ENCODE measurements at places on chromosomes 7 and 10.

DNA sequence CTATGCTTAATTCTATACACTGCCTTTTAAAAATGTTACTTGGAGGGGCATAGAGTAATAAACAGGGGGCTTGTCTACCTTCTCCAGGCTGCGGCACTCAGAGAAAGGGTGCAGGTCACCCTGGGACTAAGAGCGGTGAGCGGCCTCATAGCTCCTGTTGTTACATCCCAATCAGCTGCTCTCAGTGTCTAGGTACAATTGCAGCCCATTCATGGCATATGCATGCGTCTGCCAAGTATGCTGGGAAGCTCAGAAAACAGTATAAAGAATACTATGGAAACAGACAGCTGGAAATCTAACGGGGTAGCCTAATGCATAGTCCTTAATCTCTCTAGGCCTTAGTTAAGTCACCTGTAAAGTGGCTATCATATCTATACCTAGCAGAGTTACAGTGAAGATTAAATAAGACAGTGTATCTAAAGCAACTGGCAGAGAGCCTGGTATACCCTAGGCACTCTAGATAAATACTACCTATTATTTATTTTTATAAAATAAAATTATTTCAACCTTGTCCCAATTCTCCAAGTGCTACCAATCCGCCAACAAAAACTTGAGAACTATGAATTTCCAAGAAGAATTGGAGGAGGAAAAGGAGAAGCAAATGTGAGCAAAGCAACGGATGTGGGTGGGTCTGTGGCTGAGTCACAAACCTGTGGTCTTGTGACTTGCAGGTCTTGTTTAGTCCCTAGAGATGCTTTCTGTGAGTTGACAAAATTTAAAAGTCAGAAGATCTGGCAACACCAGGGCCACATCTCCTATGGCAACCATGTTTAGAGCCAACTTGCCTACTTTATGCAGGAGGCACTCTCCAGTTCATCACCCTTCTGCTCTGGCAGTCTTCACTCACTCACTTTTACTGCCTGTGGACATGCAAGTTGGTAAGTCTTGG, 183.0 kb downstream of the RAPGEF5 start:
- no peak for DNase-seq

- DNase-seq: no peak
These were observed 126.0 kb downstream of the NRCAM start for GRCh38 chr7:108330227-108330626.

- DNase-seq: no peak
These were observed 163.2 kb downstream of the DKK1 start for GRCh38 chr10:52477305-52477704.

DNA sequence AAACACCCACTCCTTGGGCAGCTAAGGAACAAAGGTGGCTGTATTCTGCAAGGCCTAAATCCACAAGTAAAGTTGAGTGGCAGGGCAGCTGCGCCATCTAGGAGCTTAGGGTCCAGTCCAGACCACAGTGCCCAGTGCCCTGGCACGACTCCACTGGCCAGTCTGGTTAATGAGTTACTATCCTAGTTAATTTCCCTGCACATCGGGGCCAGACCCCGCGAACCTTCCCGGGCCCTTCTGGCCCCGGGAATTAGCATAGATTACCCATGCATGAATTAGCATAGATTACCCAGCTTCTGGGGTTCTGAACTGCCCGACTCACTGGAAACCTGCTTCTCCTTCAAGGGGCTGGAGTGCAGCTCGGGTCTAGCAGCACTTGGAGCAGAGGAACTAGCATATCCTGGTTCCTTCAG, 3.2 kb upstream of the EMX2 start:
- DNase-seq: no peak

DNA sequence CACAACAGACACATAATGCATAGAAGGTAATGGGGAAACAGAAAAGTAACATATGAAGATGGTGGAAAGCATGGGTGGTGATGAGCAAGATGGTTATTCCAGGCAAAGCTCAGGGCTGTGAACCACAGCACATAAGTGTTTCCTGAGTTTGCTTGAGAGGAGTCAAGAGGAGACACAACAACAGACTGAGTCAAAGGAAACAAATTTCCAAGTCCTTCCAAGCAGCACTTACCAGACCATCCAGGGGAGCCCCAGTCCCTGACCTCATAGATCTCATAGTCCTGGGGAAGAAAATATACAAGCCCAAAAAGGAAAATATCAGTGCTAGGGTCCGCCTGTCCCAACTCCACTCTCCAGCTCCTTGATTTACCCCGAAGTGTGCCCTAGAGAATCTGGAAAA, 216.6 kb upstream of the FZD1 start:
- no peak for DNase-seq

DNA sequence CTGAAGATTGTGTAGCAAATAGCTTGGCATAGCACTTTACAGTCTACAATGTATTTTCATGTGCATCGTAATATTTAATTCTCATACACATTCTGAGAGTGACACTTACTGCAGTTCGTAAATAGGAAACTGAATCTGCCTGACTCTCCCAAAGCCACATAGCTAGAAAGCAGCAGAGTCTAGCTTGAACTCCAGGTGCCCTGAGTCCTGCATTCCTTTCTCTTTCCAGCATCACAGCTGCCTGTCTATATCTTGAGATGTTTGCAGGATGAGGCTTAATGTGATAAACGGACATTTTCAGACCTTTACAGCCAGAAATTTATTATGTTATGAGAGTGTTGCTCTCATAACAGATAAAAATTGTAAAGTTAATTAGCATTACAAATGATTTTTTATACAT, 132.9 kb upstream of the PLXDC2 start:
- DNase-seq: no peak

GRCh38 chr10:33749790-33750189, 415.3 kb upstream of the NRP1 start:
- no peak for DNase-seq

DNA sequence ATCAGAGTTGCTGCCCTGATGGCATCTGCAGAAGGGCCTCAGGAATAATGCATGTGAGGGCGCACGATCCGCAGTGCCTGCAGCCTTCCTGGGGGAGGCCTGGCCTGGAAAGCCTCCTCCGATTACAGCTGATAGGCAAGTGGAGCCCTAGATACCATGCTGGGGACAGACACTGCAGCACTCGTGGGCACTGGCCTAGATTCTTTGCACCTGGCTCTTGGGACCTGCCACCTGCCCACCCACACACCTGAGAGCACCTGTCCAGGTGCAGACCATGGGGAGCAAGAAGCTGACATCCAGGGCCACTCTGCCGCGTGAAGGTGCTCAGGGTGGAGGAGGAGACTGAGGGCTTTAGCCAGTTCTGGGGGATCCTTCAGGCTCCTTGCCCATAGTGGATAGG, 14.8 kb downstream of the YKT6 start:
- no peak for DNase-seq

DNA sequence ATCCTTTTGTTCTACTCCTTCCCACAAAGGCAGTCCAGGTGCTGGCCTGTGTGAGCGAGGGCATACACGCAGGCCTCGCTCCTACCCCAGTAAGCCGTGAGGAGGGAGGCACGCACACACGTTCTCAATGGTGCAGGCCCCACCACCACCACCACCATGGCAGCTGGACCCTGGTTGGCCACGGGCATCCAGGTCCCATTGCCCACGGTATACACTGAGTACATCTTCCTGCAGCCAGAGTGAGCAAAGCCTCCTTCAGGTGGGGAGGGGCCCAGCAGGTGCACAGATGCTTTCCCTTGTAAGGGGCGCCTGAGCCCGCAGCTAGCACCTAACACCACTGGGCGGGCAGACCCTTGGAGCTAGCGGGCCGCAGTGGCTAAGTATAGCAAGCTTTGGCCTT, 373.3 kb upstream of the MKI67 start:
- no peak for DNase-seq

- DNase-seq: no peak
These were observed 652.6 kb downstream of the SORCS1 start for GRCh38 chr10:106511917-106512316.

DNA sequence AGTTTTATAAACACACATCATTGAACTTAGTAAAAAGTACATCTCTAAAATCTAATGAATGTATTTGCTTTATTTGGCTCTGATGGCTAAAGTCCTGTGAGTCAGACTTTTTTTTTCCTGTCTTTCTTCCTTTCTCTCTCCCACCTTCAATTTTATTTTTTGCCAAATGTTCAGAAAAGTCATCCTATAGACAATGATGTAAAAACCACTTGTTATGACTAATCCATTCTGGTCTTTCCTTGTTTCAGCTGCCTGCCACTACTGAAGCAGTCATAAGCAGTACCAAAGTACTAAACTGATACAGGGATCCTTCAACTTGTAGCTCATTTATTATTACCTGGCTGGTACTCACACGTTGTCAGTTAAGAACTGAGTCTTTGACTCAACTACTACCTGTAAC, 23.9 kb downstream of the HECTD2 start:
- DNase-seq: no peak

DNA sequence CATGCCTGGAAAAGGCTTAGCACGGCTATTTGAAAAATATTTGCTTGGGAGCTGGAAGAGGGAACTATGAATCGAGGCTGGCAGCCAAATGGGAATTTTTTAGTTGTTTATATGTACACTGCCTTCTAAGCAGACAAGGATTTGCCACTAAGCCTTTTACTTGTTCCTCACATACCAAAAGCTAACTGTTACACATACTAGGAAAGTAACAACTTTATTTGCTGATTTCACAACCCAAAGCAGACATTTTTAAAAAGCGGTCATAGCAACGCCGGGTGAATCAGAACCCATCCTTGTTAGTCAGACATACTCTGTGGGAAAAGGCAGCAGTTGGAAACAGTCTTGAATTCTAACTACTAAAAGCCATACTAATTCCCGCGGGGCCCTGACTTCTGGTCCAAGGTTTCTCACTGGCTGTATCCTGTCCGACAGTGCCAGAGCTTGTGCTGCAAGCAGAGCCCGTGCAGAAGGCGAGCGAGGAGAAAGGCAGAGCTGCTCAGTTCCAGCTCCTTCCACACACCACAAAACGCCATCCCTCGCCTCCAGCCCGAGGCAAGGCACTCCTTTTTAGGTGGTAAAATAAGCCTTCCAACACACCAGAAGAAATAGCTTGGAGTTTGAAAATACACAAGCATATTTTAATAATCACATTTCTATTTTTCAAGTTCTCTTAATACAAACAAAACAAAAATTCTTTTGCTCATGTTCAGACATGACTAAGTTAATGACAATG, 89.2 kb downstream of the RNF216 start:
- DNase-seq: no peak

DNA sequence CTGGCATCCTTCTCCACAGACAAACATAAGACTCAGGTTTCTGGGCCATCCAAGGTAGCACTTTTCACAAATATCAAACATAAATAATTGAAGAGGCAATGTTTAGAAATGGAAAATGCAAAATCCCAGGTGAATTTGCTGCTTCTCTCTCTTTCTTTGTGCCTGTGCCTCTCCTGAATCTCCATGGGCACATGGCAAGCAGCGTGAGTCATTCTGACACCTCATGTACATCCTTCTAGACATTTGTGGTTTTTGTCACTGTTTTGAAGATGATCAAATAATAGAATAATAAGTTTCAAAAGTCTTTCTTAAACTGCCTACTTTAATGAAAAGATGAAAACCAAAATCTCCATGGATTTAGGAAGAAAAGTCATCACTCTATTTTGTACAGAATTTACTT, 60.3 kb upstream of the RAB11FIP2 start:
- DNase-seq: no peak

DNA sequence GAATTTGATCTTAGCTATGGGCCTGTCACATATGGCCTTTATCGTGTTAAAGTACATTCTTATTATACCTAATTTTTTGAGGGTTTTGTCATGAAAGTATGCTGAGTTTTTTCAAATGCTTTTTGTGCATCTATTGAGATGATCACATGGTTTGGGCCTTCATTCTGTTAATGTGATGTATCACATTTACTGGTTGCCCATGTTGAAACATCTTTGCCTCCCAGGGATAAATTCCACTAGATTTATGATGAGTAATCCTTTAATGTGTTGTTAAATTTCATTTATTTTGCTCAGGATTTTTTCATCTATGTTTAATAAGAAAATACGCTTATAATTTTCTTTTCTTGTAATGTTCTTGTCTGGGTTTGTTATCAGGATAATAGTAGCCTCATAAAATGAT, 442.0 kb downstream of the MDFIC start:
- no peak for DNase-seq

- no peak for DNase-seq
These were observed 563.3 kb downstream of the GATA3 start for GRCh38 chr10:8617792-8618191.

GRCh38 chr10:20608503-20608902, 288.6 kb downstream of the NEBL start:
- DNase-seq: no peak

DNA sequence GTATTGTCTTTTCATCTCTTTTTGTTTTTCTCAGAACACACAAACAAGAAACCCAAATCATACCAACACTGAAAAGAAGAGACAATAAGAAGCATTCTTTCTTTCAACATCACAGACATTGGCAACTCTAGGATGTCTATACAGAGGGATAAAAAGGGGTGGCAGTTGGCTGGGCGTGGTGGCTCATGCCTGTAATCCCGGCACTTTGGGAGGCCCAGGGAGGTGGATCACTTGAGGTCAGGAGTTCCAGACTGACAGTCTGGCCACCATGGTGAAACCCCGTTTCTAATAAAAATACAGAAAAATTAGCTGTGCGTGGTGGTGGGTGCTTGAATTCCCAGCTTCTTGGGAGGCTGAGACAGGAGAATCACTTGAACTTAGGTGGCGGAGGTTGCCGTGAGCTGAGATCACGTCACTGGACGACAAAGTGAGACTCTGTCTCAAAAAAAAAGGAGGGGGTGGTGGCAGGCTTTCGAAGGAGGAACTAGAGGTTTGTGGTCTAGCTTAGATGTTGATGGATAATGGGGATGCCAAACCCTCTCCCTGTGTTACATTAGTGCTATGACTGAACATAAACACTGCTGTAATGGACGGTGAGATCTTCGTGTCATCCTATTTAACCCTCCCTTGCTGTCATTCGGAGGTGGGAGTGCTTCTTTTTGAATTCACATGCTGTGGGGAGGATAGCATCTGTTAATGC, 9.4 kb downstream of the CNNM2 start:
- DNase-seq: no peak

DNA sequence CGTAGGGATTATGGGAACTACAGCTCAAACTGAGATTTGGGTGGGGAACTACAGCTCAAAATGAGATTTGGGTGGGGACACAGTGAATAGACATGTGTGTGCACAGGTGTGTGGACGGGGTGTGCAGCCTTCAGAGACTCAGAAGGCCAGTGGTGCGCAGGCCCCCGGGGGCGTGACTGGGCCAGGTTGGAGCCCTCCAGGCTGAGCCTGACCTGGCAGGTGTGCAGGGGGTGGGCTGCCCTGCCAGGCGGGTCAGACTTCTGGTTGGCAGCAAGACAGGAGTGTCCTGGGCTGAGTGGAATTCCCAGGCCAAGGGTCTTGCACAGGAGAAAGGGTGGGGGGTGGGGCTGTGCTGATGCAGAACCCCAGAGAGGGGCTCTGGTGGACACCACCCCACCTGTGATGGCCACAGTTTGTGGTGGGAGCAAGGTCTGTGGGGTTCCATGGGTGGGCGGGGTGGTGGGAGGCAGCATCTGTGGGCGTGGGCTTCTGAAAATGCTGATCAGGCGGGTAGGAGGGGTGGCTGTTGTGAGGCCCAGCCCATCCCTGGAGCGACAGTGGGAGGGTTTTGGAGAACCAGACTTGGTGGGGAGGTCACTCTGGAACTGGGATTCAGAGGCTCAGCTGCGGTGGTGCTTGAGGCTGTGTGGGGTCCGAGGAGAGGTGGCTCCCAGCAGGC, 29.3 kb upstream of the PSMG3 start:
- DNase-seq: no peak

- DNase-seq: no peak
These were observed 7.4 kb upstream of the VIM start for GRCh38 chr10:17220652-17221100.
